ENCODE measurements at places on chromosomes 3 and 15.

DNA sequence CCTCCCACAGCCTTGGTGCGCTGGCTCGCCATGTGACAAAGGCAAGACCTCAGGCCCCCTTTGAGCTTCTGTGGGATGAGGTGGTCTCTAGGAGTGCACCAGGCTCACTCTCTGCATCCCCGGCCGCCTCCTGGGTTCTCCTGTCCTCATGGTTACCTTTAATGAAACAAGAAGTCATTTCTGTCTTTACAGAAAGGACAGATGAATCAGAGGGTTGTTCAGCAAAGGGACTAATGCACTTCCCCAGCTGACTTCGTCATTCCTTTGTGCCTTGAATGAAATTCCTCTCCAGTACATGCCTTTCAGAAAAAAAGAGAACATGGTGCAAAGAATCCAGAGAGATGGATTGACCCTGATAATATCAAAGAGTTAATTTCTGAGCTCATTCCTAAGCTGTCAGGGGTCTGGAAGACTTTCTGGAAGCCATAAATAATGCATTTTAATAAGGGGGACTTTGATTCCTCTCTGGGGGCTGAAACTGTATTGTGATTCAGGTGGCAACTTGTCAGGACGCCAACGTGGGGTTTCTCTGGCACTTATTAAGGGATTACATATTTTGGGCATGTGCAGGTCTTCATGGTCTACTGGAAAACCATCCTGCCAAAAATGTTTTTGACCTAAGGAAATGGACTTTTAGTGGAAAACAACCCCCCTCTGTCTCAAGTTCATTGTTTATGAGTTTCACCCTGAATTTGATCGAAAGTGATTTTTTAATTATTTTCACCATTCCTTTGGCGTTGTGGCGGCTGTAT lies 122.7 kb downstream of the FBLN2 start:
- DNase-seq = no peak

DNA sequence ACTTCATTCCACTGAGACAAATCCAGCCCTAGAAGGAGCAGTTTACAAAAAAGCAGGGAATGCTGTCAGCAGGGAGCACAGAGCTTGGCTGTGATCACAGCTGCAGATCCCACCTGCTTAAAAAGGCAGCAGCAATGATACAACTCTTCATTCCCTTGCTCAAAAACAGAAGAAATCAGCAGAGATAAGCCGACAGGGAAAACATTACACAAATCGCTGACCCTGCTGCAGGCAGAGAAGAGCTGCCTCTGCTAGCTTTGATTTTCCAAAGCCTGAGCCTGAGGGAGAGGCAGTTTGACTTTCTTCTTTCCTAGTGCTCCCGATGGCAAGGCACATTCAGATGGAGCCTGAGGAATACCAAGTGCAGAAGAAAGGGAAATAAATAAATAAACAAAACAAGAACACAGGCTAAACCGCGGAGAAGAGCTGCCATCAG lies 80.2 kb downstream of the SHQ1 start:
- no peak for DNase-seq

- DNase-seq = no peak
Measured at GRCh38 chr15:92899948-92900730, at the start of gene CHD2. Gene CHD2, plus strand, starts transcription at chr15:92900324. Its CDS starts 914 bp downstream, at chr15:92901238.

DNA sequence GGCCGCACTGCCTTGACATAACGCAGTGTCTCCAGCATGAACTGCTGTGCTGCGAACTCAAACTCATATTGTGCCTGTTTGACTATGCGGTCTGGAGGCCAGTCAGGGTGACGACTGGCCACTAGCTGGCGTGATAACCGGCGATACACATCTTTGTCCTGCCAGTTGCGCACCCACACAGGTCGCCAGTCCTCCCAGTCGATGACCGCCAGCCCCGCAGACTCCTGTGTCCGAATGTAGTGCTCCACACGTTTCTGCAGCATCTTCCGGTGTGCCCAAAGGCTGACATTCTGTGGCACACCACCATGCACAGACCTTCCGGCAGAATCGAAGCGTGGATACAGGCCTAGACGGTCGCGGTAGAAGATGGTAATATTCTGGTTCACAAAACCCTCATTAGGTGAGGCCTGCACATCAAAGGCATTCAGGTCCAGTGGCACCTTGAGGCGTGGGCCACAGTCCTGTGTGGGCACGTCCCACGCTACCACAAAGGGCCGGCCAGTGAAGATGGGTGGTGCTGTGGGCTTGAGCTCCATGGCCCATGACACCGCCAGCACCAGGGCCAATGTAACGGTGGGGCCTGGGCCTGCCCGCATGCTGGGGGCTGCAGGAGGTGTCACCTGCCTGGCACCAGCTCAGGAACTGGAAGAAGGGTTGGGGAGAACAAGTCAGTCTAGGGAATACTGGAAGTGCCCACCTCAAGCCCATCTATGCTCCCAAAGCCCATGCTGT lies 2.5 kb downstream of the HYAL2 start:
- DNase-seq = no peak

GRCh38 chr3:154144825-154145465 lies 23.8 kb downstream of the ARHGEF26 start:
- no peak for DNase-seq

- no peak for DNase-seq
Measured at GRCh38 chr3:197354568-197355001, 56.2 kb upstream of the DLG1 start.

- no peak for DNase-seq
Measured at GRCh38 chr3:187210091-187210490, 12.8 kb downstream of the RTP1 start.

DNA sequence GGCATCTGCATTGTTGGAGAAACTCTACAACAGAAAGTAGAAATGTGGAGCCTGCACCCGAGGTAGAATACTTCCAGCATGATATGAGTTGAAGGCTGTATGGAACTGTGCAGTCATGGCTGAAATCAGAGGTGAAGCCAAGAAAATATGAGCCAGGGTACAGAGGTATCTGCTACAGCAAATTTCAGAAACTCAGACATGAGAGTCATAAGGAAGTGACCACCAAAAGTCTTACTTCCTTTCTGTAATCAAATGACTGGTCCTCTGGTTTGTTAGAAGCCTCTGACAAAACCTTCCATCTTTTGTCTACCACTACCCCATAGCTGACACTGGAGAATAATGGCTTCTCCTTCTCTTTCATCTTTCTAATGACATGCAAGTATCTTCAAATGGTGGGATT lies 159.4 kb downstream of the TMEM108 start:
- no peak for DNase-seq
